ENCODE measurements at places on chromosomes 4 and X.

DNA sequence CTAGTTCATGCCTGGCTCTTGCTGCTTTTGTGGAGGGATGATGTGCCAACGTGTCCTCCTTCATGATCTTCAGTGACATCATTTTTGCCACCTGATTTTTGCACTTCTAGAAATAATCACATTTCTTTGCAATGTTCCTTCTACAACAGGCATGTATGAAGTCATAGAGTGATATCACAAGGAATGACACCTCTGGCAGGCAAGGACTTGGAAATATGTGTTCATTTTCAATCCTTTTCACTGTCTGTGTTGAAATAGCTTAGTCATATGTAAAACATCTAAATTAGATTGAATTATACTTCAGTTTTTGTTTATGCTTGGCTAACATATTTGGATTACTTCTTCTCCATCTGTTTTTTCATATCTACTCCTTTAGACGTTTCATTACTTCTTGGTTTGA lies 221.2 kb upstream of the STK26 start:
- DNase-seq: no peak

DNA sequence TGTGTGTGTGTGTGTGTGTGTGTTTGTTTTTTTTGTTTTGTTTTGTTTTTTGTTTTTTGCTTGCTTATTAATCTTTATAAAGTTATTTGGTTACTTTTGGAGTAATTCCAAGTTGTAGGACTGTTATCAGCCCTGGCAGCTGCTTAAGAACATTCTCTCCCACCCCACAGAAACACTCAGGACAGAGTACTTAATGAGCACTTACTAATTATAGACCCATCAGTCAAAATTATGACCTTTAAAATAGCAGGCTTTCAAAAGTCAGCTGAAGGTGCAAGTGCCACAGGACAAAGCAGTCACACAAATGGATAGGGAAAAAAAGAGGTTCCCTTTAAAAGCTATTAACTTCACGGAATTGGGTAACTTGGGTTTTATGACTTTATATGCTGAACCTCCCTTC lies 69.0 kb downstream of the BEND2 start:
- DNase-seq: no peak

DNA sequence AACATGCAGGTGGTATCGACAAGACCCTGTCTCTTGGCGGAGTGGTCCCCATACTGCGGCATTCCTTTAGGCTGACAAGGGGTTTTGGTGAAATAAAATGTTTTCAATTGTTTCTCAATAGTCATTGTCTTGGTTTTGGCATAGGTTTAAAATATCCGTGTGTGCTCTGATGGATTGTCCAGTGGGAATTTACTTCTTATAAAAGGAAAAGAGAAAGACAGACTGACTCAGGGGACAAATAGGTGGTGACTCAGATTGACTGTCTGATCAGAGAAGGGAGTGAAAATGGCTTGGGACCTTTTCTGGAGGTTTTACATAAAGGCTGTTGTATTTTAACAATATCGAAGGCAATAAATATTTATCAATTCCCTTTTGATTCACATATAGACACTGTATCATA lies 129.8 kb downstream of the SORBS2 start:
- DNase-seq: no peak

GRCh38 chr4:151443752-151444151 lies 34.8 kb downstream of the FHIP1A start:
- DNase-seq: no peak

GRCh38 chrX:42678133-42678532 lies 99.8 kb downstream of the PPP1R2C start:
- no peak for DNase-seq

GRCh38 chrX:74049126-74049525 lies 254.9 kb upstream of the ZCCHC13 start:
- DNase-seq: no peak

DNA sequence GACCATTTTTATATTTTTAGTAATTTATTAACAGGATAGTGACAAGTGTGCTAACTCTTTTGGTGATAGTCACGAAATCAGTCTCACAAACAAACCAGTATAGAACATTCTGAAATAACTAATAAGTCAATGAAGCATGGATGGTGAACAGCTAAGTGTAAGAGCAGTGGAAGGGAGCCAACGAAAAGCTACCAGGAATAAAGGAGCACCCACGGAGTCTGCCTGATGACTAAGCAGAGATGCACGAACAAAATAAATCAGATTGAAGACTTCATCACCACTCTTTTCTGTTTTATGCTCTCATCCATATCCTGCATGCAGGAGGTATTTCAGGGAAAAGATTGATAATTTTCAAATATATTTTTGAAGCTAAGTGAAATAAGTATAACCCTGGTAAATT lies 891.1 kb upstream of the HS3ST1 start:
- DNase-seq: no peak

DNA sequence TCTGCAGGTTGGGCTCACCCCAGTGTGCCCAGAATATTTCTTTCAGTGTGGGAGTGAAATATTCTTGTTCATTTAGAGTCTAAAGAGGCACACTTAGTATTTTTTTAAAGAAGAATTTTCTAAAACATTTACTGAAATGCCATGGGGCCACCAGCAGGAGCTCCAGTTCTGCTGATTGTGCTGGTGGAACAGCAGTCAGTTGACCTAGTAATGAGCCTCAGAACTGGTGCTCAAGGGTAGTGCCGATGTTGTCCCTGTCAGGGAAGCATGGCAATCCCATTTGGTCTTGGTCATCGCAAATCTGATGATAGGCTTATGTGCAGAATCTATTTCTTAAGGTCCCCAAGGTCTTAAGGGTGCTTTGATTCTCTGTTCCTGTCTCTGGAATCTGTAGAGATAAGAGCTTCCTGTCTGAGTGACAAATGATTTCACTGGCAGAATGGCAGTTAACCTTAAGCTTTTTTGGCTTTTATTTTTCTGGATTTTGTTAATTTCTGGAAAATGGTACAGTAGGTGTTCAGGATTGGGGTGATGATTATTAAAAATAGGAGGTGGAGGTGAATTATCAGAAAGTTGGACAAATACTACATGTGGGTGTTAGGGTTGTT lies 31.3 kb downstream of the JADE1 start:
- no peak for DNase-seq

GRCh38 chr4:75494563-75494962 lies 19.6 kb downstream of the RCHY1 start:
- DNase-seq: no peak

DNA sequence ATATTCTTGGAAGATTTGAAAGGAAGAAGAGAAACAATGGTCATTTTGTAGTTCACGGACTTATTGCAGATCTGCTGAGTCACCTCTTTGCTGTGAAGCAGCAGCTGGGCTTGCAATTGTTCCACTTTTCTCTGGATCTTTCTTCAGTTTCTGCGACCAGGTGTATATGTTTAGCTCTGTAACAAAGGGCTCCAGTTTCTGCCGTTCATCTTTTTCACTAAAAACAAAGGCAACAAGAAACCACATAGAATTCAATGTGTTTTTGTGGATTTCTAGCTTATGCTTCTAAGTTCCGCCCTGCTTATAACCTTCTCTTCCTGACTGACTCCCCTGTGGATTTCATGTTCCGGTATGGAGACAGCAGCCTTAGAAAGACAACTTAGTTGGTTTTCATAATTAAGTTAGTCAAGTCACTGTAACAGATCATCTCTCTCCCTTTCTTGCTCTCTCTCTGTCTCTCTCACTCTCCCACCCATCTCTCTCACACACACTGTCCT lies 121.6 kb upstream of the EPHA5 start:
- no peak for DNase-seq

DNA sequence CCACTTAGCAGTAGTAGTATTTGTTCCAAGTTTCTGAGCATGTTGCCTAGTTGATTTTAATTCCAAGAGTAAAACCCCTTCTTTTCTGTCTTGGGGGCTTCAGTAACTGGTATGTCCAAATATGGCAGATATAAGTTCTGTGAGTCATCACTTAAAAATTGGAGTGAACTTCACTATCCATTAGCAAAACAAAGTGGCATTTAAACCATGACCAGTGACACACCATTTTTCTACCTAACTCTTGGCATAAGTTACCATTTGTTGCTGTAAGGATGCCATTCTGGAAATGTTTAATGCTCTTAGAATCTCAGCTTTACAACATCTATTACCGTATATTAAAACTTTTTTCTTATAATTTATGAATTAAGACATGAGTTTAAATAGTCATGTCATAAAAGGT lies 102.0 kb downstream of the CBR4 start:
- DNase-seq: no peak

GRCh38 chr4:157838366-157838765 lies 334.5 kb downstream of the GASK1B start:
- no peak for DNase-seq

DNA sequence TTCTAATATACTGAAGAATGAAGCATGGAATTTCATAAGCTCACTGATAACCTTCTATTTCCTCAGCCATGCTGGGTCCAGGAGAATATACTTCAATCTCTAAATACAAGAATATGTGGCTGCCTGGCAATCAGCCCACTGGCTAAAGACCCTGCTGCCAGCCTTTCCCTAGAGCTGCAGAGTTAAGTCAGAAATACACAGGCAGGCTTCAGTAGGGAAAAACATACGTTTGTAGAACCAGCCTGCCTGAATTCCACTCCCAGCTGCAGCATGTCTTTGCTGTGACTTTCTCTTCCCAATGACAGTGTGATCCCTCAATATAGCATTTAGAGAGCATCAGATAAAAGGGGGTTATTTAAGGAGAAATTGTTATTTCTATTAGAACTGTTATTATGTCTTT lies 289.1 kb downstream of the PCDH19 start:
- DNase-seq: no peak

DNA sequence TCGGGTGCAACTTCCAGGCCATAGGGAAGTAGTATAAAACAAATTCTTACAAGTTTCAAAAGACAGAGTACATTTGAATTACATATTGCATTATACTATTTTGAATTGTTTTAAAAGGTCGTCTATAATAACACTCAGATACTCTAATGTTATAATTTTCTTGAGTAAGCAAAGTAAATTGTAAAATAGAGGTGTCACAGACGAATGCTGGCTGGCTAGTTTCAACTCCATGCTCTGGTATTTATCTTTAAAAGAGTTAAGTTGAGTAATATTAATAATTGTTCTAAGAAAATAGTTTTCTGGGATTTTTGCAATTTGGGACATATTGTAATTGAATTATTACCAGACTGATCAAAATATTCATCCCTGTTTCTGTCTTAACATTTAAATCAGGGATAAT lies 764.9 kb downstream of the TECRL start:
- DNase-seq: no peak

GRCh38 chrX:72054779-72055489 lies 76.8 kb downstream of the RTL5 start:
- no peak for DNase-seq

GRCh38 chrX:15438332-15438731 lies 54.1 kb upstream of the VEGFD start:
- no peak for DNase-seq

GRCh38 chr4:55359397-55359916 lies 13.4 kb downstream of the SRD5A3 start:
- DNase-seq: no peak

DNA sequence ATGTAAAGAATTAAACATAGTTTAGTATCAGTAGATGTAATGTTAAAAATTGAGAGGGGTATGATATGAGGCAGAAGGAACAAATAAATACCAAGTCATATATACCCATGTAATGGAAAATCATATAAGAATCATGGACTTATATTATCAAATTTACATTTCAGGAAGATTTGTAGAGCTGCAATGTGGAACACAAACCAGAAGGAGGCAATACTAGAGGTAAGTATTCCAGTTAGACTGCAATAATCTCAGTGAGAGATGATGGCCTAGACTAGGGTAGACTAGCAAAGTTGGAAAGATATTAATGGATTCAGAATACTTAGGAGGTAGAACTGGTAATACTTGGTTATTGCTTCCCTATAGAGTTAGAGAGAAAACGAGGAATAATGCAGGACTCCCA lies 603.0 kb upstream of the KLHL4 start:
- DNase-seq: no peak

- DNase-seq: no peak
These were observed 110.2 kb downstream of the GNL3L start for GRCh38 chrX:54640103-54640690.

DNA sequence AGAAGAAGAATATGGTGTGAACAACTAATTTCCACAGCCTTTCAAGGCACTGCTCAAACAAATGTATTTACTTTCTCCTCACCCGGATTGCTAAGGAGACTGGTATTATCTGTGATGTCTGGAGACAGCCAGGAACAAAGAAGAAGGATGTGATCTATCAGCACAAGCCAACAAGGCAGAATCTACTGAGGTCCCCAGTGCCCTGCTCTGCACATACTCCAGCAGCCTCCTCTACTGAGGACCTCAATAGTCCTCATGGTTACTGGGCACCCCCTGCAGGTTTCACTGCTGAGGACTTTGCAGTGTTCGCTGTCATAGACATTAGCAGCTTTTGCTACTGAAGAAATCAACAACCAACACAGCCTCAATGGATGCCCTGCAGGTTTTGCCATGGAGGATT lies 930.1 kb downstream of the ADGRL3 start:
- no peak for DNase-seq

- DNase-seq: no peak
These were observed 48.8 kb upstream of the FAM9A start for GRCh38 chrX:8849945-8850344.

- peak; percentile 12 for DNase-seq
These were observed 37.0 kb upstream of the ZBTB33 start for GRCh38 chrX:120213438-120214265.

DNA sequence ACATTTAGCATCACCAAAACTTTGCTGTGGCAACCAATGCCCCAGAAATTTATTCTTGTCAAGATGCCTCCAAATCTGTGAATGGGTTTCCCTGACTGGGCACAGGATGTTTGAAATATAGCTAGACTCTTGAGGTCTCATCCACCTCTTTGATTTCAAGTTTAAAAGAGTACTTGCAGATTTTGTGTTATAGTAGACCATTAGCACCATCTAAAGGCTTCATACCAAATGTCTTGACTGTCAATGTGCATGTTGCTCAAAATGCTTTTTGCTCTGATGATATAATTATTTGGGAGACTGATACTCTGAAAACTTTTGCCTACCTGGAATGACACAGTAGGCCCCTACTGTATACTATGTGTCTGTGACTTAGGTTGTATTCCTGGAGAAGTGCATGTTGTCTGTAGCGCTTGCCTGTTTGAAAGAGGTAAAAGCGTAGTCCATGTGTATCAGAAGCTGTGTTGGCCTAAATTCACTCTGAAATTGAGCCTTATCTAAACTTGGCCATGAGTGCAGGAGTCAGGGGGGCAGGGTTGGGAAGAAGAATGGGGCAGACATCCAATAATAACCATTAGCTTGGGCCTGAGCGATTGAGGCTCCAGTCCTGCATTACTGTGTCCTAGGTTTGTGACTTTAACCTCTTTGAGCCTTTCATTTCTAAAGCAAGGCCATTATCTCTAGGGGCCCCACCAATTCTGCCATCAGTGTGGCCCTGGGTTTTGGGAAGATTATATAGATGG lies 33.8 kb downstream of the NDP start:
- DNase-seq: no peak

- DNase-seq: peak; percentile 56
These were observed 788.4 kb downstream of the RPA4 start for GRCh38 chrX:97672138-97672537.

DNA sequence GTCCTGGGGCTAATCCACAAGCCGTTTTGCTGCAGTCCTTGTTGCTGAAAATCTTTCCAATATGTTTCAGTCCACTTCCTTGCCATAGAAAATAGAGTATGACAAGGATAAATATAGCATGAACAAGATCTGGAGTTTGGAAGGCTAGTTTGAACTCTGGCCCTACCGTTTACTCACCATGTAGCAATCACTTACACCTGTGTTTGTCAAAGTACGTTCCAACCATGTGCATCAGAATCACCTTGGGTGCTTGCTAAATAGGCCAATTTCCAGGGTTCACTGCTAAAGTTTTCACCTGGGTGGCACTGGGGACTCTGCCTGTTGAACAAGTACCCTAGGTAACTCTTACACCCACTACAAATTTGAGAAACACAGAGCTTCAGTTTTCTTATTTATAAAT lies 188.9 kb downstream of the ENOX2 start:
- no peak for DNase-seq
